ENCODE measurements at places on chromosomes 2 and 18. TPM values are rescaled to one million over a fixed set of nuclear protein-coding genes. Genes with fewer than 3 reads are reported as not detected.

ACKR3 gene
- 1.6 TPM for total RNA-seq

REG3A gene
- not detected for total RNA-seq

NGEF gene
- total RNA-seq, result 4.3 TPM

FABP1 gene
- not detected for total RNA-seq

EVX2 gene
- not detected for total RNA-seq

ABCG5 gene
- total RNA-seq, result not detected

FAM136A gene
- 90.7 TPM for total RNA-seq

IL36RN gene
- not detected for total RNA-seq

CARF gene
- 30.9 TPM for total RNA-seq

IL36A gene
- not detected for total RNA-seq

DCDC2C gene
- not detected for total RNA-seq

SNTG2 gene
- total RNA-seq, result 5.5 TPM

MALT1 gene
- 24.4 TPM for total RNA-seq

PROM2 gene
- 0.95 TPM for total RNA-seq

NDC80 gene
- 69.3 TPM for total RNA-seq

STAT4 gene
- total RNA-seq, result 0.32 TPM

SLC9A4 gene
- not detected for total RNA-seq

CHRNA1 gene
- total RNA-seq, result 0.11 TPM

LHCGR gene
- total RNA-seq, result not detected

REV1 gene
- 51.9 TPM for total RNA-seq

TEX44 gene
- not detected for total RNA-seq

- no peak for DNase-seq
Measured at GRCh38 chr2:218063486-218063885, 5.6 kb upstream of the RUFY4 start.

- DNase-seq, result no peak
Measured at GRCh38 chr18:58135183-58135641, 91.2 kb downstream of the NEDD4L start.

GRCh38 chr2:26409785-26410184 lies 8.1 kb downstream of the DRC1 start:
- no peak for DNase-seq

- DNase-seq, result no peak
Measured at GRCh38 chr2:241869087-241869961, at the start of gene RTP5. TSS of gene RTP5 (plus strand) at chr2:241869729. CDS start at chr2:241869757, 28 bp downstream.

DNA sequence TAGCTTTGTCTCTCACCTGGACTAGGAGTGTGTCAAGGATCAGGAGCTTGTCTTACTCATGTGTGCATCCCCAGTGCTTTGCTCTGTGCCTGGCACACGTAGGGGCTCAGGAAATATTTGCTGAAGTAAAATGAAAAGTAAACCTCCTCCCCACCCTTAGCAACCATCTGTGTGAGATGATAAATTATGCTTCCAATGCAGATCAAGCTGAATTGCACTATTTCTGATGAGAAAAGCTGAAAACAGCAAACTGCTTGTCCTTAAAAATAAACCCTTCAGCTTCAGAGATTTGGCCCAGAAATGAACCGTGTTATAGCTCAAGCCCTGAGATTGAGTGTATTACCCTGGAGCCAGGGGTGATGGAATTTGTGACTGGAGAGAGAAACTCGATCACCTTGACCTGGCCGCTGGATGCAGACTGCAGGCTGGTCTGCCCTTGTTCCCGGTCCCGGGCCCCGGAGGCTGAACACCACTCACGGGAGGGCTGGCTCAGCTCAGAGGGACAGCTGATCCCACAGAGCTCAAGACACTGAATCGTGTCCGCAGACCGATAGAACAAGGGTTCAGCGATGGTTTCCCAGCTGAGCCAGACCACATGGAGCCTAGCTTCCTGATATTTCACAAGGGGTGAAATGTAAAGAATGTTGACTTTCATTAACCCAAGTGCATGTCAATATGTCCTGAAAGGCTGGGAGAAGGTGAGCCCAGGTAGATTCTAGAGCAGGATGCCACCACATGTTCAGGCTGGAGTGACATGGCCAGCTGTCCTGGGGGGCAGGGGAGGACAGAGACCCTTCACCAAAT lies 50.5 kb downstream of the DDX1 start:
- no peak for DNase-seq

GRCh38 chr2:236745420-236746210 lies 176.0 kb downstream of the ACKR3 start:
- peak; percentile 50 for DNase-seq

DNA sequence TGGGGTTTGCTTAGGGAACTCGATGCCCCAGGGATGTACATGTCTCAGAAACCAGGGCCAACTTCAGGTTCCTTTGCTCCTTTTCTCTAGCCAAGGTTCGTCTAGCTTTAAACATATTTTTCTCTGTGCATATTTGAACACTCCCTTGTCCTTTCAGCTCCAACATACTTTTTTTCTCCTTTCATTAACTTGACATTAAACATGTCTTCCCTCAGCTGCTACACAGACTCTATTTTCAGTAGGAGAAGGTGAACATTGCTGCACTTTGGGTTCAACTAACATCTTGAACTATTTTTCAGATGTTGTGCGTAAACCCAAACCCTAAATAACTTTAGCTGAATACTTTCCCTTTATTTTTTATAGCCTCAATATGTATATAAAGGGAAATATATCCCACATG lies 212.9 kb downstream of the MTX2 start:
- DNase-seq, result no peak

GRCh38 chr18:34633368-34633767 lies 76.7 kb upstream of the DTNA start:
- no peak for DNase-seq

DNA sequence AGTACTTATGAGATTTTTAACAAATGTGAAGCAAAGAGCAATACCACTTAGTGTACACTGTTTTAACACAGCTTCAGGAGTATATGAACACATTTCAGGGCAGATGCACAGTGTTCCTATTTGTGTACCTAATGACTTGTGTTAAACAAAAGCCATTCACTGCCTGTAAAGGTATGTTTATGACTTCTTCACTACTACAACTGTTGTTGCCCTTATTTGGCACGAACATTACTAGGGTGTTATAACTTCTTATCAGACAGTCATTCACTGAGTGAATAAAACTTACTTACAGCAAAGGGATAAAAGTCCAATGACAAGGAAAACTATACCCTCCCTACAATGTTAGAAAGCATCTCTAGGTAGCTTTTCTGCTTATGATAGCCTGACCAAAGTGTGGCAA lies 85.4 kb upstream of the CAVIN2 start:
- no peak for DNase-seq

DNA sequence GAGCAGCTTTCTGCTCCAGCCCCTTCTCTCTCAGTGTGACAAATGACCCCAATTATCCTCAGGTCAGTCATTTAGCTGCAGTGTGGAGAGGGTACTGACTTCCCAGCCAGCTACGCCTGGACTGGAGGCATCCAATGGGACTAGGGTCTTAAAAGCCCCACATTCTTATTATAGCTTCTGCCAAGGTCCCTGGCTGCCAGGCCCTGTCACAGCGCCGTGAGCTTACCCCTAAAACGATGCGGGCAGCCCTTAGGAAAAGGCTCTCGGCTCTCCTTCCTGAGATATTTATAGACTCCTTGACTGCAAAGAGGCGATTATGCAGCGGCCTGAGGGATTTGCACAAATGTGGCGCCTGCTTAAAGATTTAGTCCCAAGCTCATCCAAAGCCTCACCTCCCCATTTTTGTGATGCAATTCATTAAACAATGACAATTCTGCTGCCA lies 69.2 kb upstream of the EDAR start:
- DNase-seq, result peak; percentile 67

DNA sequence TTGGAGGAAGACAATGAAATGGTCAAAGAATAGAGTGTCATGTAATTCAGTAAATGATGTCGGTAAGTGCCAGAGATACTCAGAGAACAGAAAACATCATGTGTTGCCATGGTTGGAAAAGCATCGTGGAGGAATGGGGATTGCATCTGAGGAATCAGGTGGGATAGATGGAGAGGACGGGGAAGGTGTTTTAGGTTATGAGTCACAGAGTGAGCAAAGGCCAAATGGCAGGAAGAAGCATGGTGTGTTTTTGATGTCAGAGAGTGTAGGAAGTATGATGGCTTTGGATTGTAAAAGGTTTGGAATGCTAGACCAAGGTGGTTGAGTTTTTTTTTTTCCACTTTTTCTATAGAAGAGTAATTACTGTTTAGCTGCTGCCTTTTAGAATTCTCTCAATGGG lies 27.5 kb upstream of the CD28 start:
- no peak for DNase-seq

GRCh38 chr2:189298481-189298880 lies 118.9 kb upstream of the COL5A2 start:
- no peak for DNase-seq

DNA sequence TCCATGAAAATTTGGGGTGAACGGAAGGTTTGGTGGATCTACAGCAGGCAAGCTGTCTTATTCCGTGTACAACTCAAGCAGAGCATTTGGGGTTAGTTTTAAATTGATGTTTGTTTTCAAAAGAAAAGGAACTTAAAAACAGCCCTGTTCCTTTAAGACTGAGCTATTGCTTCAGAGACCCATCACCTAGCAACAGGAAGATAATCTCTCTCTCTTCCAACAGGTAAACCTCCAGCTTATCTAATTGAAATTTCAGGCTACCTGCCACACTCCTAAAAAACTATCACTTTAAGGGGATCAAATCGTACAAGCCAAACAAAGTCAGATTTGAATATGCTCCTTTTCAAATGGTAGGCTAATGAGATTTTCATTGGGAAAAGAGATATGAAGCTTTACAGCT lies 101.8 kb downstream of the RNF152 start:
- DNase-seq, result no peak

DNA sequence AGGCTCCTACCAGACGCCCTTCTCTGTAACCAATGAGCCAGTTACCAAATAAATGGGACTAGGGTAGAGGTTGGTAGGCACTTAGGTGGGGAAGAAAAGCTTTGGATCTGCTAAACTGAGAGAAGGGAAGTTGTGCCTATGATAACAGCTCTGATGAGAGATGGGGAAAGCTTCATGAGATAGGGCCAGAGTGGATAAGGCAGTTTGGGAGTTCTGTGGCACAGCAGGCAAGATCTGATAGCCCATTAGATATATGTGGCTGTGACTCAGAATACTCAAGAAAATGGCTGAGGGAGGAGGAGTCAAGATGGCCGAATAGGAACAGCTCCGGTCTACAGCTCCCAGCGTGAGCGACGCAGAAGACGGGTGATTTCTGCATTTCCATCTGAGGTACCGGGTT lies 99.8 kb downstream of the PDE11A start:
- DNase-seq, result no peak

DNA sequence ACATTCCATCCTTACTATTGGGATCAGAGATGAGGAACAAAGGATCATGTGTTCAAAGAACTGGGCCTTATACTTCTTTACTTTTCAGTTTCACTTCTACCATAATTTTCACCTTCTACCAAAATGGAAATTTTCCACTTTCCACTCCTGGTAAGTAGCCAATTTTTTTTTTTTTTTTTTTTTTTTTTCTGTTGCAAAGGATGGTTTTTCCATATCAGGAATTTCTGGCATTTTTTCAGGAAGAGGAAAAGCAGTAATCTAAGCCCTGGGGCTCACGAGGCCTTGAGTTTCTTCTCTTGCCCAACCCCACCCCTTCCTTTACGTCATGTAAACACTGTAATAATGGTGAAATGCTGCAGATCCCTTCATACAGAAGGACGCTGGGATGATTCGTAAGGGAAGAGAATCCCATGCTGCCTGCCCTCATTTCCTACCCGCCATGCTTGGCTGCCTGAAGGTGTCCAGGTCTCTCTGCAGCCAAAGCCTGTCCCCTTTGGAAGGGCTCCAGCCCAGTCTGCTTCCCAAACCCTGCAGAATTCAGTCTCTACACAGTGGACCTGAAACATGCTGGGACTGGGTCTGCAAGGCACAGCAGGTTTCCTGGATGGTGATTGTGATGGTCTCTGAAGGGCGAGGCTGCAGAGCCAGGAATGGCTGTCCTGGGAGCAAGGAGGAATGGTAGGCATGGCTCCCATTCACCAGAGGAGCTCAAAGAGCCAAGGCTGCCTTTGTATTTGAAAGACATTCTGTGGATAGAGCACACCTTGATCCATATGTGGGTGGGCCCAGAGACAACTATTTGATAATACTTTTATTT lies 57.0 kb downstream of the EFR3B start:
- DNase-seq, result no peak

GRCh38 chr2:191981706-191982105 lies 134.8 kb upstream of the CAVIN2 start:
- DNase-seq, result no peak

DNA sequence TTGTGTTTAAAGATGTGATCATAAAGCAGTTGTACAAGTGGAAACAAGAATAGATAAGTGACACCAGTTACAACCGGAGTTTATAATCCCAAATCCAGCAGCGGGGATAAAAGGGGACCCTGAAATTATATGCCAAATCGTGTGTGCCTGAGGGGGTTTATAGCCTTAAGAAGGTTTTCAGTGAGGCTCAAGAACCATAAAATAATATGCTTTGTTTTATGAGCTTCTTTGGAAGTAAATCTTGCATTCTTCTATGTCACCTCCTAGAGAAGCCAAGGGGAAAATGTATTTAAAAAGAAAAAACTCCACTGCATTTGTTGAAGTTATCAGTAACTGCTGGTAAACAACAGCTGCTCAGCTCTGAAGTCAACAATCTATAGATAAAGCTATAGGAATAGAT lies 25.8 kb upstream of the MAP3K20 start:
- no peak for DNase-seq
